ENCODE measurements at places on chromosomes 11 and 22. TPM values are rescaled to one million over a fixed set of nuclear protein-coding genes. Genes with fewer than 3 reads are reported as not detected.

ACAD8 gene
- 9.4 TPM for total RNA-seq

PIK3IP1 gene
- total RNA-seq = 1.2 TPM

FOLH1 gene
- total RNA-seq = not detected

OR8D1 gene
- not detected for total RNA-seq

C11orf97 gene
- not detected for total RNA-seq

STK33 gene
- 4.2 TPM for total RNA-seq
